MG63 (cell line): ENCODE measurements at places on chromosomes 12 and 14. TPM values are rescaled to one million over a fixed set of nuclear protein-coding genes. Genes with fewer than 3 reads are reported as not detected.

Gene FSCB
- total RNA-seq: not detected in 2 replicates

DNA sequence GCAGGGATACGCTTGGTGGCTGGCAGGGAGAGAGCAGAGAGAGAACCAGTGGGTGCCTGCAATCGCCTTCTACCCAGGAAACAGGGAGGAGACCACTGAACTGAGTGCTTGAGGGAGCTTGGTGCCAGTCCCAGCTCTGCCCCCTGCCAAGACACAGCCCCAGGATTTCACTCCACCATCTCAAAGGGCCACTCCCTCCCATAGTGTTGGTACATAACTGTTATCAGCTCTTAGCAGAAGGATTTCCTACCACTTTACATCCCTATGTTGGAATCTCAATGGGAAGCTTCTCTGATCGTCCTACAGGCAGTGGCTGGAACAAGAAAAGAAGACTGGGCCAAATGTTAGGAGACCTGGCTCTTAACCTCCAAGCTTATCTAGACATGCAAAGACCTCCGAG, 157.4 kb upstream of the FOXN3 start:
- no peak for DNase-seq

- no peak for DNase-seq
Measured at GRCh38 chr12:65816086-65816485, 8.2 kb upstream of the HMGA2 start.

DNA sequence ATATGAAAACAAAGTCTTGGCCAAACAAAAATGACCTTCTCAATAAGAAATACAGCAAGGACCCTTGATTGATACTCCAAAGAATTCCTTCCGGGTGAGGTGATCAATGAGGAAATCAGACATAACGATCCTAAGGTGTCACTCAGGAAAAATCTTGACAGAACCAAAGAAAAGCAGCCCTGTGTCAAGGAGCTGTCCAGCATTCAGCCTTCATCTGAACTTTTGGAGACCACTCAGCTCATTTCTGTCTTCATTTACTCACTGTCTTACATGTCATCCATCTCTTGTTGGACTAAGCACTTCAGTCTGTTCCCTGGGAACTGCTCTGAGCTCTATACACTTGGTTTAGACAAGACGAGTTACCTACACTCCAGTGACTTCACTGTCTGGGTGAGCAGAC, 179.9 kb downstream of the GRIN2B start:
- no peak for DNase-seq
